ENCODE measurements at places on chromosomes 1 and 21.

GRCh38 chr1:118247593-118247992 is 62.6 kb upstream of the SPAG17 start:
- peak; percentile 18 for DNase-seq

GRCh38 chr1:246126580-246126979 is 380.5 kb downstream of the SMYD3 start:
- DNase-seq: no peak

GRCh38 chr1:24369199-24369598 is 44.4 kb downstream of the STPG1 start:
- DNase-seq: no peak

GRCh38 chr1:171834821-171835220 is 6.5 kb upstream of the DNM3 start:
- DNase-seq: no peak

DNA sequence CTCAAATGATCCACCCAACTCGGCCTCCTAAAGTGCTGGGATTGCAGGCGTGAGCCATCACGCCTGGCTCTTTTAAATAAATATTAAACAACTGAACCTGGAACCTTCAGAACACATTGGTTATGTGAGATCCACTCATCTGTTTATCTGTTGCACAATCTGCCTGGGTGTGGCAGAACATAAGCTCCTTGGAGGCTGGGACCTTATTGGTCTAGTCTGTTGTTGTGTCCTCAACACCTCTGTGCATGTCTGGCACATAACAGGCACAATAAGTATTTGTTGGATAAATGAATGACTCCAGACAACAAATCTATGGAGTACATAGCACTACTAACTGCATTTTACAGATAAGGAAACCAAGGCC is 4.1 kb upstream of the NBL1 start:
- DNase-seq: no peak

GRCh38 chr1:151311589-151312331 is 15.5 kb downstream of the PI4KB start:
- DNase-seq: no peak

DNA sequence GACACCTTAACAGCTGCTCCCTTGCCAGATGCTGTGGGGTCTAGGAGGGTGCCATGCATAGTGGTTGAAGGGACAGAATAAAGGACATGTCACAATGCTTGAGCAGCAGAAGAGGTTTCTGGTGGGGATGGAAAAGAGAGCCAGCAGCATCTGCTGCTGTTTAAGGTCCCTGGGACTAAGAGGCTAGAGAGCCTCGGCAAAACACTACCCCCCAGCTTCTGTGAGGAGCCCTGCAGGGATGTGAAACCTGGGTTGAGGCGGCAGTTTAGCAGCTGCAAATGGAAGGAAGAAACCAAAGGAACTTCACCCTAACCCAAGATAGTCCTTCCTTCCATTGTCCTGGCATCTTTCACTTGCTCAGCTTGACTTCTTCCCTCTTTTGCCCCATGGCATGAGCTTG is 39.4 kb downstream of the PLXNA2 start:
- no peak for DNase-seq

DNA sequence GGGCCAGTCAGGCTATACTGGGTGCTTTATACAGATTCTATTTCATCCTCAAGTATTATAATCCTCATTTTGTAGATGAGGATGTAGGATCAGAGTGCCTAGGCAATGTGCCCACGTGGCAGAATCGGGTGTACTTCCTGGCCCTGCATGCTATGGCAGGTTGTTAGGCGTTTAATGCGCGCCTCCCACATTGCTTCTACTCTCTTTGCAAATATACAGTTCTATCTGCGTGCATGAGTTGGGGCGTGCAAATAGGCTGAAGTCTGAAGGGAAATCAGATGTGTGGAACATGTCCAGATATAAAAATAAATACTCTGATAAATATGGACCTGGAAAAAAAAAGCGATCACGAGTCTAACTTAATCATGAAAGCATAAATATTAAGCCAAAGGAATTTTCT is 194.7 kb upstream of the FMN2 start:
- no peak for DNase-seq

DNA sequence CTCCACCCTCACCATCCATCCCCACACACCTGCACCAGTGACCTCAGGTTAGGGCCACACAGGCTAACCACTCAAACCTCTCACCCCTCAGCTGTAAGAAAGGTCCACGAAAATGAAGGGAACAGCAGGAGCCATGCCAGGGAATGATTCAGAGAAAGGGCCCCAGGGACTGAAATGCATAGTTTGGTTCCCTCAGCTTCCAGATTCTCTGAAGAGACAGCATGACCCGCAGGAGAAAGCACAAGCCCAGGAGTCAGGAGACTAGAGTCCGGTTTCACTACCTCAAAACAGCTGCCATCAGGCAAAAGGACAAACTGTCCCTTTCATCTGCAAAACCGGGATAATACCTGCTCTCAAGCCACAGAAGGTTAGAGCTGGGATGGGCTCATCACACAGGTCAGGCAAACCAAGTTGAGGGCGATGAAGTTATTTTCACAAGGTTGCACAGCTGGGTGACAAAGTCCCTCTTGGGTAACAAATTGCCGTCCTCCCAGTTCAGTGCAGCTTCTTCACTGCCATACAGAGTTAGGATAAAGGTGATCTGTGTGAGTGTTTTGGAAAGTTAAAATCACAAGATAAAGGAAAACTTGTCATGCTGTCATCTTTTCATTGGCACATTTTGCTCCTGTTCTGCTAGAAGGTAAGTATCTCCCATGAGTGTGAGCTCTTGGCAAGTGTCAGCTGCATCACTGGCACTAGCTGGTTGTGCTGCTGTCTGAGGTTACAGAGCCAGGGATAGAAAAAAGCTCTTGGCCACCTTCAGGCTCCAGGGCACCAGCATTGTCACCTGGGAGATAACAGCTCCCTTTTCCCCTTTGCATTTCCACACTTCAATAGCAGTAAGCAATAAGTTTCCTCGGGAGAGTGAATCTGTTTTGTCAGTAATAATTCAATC is 120.4 kb downstream of the KCNH1 start:
- DNase-seq: no peak

DNA sequence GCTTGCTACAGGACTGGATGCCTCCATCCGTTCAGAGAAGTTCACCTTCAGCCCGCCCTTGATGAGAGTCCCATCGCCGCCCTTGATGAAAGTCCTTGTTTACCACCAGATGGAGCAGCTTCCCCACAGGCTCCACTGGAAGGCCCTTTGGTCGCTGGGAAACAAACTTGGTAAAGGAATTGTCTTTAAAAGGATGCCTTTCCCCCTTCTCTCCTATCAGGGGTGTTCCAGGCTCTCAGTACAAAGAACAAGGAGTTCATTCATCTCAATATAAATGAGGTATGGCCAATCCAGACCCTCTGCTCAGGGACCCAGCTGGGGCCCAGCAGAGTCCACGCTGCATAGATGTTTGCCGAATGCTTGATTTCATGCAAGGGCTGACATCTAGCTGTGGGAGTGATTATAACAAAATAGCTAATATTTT is 50.8 kb downstream of the CAPN9 start:
- no peak for DNase-seq

GRCh38 chr1:56562891-56563452 is 16.4 kb downstream of the PLPP3 start:
- DNase-seq: no peak

GRCh38 chr1:156368157-156368658 is 803 bp upstream of the RHBG start:
- no peak for DNase-seq

- no peak for DNase-seq
These were observed 244.7 kb downstream of the PTPRU start for GRCh38 chr1:29481031-29481430.

DNA sequence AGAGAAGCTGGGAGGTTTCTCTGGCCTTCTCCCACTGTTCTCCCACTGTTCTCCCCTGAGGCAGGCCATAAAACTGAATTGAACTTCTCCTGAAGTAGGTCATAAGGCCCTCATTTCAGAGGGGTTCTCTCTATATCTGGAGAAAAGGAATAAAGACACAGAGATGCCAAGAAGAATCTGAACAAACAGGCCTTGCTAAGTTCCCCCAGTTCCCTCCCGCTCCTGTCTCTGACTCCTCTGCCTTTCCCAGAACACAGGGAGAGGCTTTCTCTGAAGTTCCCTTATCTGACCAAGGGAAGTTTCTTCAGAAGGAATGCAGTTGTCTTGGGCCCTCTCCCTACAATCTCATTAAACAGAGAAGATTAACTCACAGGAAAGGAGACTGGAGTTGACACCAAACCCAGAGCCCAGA is 83.4 kb downstream of the SLC16A1 start:
- DNase-seq: no peak

GRCh38 chr1:112257043-112257835 is 138.8 kb upstream of the CTTNBP2NL start:
- no peak for DNase-seq

GRCh38 chr1:221419513-221420095 is 322.3 kb downstream of the DUSP10 start:
- DNase-seq: no peak

DNA sequence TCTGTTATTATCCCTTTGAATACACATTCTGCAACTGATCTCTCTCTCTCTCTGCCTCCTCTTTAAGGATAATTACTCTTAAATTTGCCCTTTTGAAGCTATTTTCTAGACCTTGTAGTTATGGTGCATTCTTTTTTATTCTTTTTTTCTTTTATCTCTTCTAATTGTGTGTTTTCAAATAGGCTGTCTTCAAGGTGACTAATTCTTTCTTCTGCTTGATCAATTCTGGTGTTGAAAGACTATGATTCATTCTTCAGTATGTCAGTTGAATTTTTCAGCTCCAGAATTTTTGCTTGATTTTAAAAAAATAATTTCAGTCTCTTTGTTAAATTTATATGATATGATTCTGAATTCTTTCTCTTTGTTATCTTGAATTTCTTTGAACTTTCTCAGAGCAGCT is 95.6 kb upstream of the GPR52 start:
- DNase-seq: no peak

GRCh38 chr21:34737115-34737514 is 68.3 kb downstream of the CLIC6 start:
- DNase-seq: no peak

GRCh38 chr1:225602590-225603206 is 50.2 kb downstream of the ENAH start:
- no peak for DNase-seq

DNA sequence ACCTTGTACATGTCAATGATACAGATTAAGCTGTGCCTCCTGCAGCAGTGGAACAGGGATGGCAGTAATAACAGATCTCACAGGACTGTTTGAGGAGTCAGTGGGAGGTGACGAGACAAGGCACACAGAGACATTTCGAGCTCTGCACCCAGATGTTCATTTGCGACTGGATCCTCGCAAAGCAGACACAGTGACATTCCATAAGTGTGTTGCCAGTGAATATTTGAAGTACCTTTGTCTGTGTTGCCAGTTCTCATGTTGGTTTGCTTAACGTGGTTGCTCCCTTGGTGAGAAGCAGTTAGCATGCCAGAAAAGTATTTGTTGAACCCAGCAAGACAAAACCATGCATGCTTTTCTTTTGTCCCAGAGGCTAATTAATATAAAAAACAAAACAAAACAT is 67.0 kb downstream of the NID1 start:
- DNase-seq: no peak

GRCh38 chr1:214739621-214740238 is 136.7 kb downstream of the CENPF start:
- no peak for DNase-seq

GRCh38 chr1:6188466-6188865 is 8.3 kb upstream of the CHD5 start:
- no peak for DNase-seq

GRCh38 chr21:38342739-38343138 is 85.9 kb downstream of the KCNJ15 start:
- no peak for DNase-seq

- DNase-seq: no peak
These were observed 382.5 kb upstream of the VAMP3 start for GRCh38 chr1:7388488-7389185.

GRCh38 chr1:109392788-109393616 is 4.7 kb downstream of the SORT1 start:
- no peak for DNase-seq

DNA sequence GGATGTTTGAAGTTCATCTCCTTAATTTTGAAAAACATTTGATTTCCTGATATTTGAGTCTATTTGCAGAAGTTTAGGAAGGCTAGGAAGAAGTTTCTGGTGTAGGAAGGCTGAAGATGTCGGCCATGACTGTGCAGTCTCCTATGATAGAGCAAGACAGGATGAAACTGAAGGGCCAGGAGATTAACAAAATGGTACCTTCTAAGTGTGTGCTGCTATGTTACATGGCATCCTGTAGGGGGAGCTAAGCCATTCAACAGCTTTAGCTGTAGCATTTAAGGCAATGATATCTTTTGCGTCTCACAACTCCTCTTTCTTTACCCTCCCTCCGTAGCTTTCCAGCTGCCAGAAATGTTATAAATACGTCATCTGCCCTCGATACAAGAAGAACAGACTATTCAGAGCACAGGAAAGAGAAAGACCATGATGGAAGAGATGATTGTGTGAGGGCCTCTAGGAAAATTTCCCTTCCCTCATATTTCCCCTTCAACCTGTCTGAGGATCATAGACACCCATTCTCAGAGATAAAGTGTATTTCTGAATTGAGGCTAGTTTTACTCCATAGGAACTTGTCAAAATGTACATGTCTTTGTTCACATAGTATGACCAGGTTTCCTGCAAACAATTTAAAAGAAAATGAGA is 61.1 kb downstream of the XCL1 start:
- peak; percentile 25 for DNase-seq

- no peak for DNase-seq
These were observed 154.2 kb downstream of the TENT5C start for GRCh38 chr1:117760069-117760468.

DNA sequence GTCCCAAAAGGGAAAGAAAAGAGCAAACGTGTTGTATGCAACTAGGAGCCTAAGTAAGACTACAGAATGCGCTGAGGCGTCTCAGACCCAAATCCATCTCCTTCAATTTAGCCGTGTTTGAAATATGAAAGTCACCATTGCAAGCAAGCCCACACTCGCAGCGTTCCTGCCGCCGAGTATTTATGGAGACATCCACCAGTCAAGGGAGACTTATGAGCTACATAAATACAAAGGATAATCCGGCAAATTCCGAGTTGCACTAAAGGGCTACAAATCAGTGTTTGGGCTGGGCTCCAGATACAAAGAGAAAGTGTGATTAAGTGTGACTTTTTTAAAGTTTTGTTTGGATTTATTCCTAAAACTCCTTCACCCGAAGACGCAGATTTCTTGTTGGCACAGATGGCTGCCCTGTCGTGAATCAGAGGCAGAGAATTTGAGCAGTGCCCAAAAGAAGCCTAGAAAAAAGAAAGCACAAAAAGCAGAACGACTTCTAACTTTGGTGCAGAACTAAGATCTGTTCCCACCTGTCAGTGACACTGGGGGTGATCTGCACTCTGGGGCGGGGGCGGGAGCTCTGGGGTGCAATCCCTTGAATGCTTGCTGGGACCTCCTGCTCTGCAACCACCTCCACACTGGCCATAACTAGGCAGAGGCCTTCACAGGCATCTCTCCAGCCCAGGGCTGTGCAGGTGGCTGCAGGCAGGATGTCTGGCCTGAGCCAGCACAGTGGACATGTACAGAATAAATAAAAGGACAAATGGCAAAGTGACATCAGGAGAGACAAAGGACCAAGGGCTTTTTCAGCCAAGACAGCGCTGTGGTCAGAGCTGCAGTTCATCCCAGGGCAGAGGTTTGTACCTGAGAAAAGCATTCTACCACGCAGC is 489.7 kb downstream of the NPHP4 start:
- DNase-seq: no peak

GRCh38 chr1:86356247-86356646 is 39.9 kb downstream of the ODF2L start:
- no peak for DNase-seq

- DNase-seq: no peak
These were observed 5.5 kb upstream of the AGTRAP start for GRCh38 chr1:11730429-11730891.
